ENCODE measurements at places on chromosomes 7 and 10.

- no peak for DNase-seq
Observed at GRCh38 chr10:124095096-124095495, 1.7 kb upstream of the CHST15 start.

DNA sequence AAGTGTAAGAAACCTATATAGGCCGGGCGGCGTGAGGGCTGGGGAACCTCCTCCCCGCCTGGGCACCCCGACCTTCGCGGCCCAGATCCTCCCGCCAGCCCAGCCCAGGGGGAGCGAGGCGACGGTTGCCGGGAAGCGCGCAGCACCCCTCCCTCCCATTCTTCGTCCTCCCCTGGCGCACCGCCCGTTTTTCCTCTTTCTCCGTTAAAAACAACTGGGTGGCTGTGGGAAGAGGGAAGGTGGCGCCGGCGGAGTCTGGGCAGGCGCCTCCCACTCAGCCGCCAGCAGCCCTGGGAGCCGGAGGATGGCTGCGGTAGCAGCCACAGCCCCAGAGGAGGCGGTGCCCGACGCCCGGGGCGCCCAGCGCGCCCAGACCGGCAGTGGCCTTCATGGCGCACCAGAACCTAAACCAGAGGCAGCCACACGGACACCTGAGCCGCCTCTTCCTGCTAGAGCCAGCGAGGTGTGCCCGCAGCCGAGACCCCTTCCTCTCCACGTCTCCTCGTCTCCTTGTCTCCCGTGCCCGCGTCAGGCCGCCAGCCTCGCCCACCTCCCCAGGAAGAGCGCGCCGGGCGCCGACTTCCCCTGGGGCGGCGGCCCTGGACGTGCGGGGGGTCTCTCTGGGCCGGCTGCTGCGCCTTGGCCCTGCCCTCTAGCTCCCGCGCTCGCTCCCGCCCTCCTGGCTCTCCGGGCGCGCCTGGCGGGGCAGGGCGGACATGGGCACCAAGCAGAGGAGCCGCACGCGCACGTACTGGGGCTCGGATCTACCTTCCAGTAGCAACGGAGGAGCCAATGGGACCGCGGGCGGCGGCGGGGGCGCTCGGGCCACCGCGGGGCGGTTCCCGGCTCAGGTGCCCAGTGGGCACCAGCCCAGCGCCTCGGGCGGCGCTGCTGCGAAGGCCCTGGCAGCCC lies 32.8 kb upstream of the SFTPD start:
- DNase-seq = no peak

DNA sequence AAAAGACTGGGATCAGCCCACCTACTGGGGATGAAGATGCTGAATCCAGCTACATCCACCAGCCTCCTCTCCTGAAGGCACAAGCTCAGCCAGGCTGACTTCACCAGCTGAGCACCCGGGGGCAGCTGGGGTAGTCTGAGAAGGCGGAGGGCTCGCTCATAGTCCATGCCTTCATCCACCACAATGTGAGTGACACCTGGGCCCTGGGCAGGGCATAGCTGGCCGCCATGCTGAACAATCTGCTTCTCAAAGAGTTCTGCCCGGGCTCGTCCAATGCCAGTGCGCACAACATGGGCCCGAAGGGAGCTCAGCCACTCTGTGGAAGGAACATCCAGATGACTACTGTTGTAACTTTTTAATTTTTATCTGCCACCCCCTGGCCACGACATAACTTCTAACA lies 2.2 kb downstream of the POLL start:
- no peak for DNase-seq

- DNase-seq = no peak
Observed at GRCh38 chr7:489876-490275, 29.8 kb downstream of the PDGFA start.

GRCh38 chr10:34430685-34431084 lies 384.4 kb downstream of the PARD3 start:
- no peak for DNase-seq

DNA sequence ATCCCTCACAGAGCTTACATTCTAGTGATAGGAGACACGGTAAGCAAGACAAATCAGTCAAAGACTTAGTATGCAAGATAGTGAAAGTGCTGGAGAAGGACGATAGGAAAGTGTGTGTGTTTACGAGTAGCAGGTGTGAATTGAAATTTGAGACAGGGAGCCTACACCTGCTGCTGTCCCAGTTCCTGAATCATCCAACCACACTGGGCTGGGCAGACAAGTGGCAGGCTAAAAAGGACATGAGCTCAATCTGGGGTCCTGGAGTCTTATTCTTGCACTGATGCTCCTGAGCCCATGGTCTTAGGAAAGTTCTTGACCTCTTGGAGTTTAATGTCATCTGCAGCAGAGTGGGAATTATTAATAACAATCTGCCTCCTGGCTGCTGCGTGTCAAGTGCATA lies 16.2 kb downstream of the RBP3 start:
- no peak for DNase-seq

DNA sequence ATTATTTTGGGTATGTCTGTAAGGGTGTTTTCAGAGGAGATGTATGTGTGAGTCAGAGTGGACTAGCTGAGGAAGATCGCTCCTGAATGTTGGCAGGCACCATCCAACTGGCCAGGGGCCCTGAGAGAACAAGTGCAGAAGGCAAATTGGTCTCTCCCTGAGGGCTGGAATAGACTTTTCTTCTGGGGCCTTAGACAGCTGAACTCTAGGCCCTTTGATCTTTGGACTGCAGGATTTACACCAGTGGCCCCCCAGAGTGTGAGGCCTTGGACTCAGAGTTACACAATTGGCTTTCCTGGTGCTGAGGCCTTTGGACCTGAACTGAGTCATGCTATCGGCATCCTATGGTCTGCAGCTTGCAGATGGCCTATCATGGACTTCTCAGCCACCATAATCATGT lies 217.2 kb downstream of the REEP3 start:
- no peak for DNase-seq

GRCh38 chr10:47369251-47369894 lies 14.7 kb downstream of the ZNF488 start:
- DNase-seq = no peak

GRCh38 chr10:64275774-64276173 lies 754.6 kb downstream of the REEP3 start:
- no peak for DNase-seq

DNA sequence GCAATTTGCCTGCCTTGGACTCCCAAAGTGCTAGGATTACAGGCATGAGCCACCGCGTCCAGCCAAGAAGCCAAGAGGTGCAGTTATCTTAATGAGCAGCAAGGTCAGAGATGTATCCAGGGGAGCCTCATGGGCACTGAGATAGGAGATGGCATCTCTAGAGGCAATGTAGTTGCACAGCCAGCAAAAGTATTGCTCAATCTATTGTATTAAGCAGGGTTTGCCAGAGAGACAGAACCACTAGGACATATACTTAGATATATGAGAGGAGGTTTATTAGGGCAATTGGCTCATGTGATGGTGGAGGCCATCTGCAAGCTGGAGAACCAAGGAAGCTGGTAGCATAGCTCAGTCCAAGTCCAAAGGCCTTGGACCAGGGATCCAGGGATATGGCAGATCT lies 16.3 kb upstream of the VPS26A start:
- no peak for DNase-seq

- no peak for DNase-seq
Observed at GRCh38 chr7:19175241-19175640, 30.0 kb upstream of the FERD3L start.

Data from stimulated activated CD4-positive, alpha-beta T cell treated with anti-CD3 and anti-CD28 coated beads, TNF-alpha, amount 100 ng/mL, for 48 hours (primary cell).